ENCODE measurements at places on chromosomes 5 and 9. TPM values are rescaled to one million over a fixed set of nuclear protein-coding genes. Genes with fewer than 3 reads are reported as not detected.

DNA sequence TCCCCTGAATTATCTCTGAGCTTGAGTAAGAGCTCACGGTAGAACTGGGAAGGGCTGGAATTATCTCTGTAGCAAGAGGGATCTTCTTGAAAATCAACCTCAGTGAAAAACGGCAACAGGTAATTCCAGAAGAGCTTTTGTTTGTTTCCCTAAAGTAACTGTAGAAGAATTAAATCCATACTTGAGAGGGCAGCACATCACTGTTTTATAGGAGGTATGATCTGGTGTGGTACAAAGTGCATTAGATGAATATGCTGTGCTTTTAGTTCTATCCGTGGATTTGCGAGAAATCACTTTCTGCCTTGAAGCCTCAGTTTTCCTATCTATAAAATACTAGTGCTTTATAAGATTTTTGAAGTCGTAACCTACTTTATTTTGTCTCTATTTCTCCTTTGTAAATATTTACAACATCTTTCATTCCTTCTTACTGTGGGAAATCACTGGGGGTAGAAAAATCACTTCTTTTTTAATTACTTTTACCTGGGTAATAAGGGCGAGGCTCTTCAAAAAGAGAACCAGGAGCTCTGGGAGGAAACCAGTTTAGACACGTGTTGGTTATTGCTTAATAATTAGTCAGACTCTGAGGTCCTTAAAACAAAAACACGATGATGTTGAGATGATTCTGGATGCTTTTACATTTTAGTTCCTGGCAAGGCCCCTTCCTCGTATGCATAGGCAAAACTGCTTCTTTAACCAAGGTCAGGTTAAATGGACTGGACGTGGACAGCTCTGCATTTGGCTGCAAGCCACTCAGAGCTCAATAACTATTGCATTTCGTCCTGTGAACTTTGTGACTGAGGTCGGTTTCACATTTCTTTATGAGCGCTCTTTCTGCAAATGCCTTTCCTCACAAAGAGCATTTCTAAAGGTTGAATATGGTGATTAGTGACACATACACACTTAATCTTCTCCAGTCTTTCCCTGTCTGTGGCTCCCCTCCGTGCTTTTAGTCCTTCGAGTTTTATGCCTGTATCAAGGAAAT lies 376.1 kb downstream of the BRINP1 start:
- no peak overlapping the region for H3K4me3 ChIP-seq
- no peak for DNase-seq
- H3K27me3 ChIP-seq, result peaks cover 12% of the 10 kb centered on the region
- H3K27ac ChIP-seq, result no peak overlapping the region

- H3K4me3 ChIP-seq, result no peak overlapping the region
- H3K36me3 ChIP-seq, result no peaks in the 10 kb centered on the region
- DNase-seq, result no peak
These were observed 43.3 kb upstream of the CEP72 start for GRCh38 chr5:568809-569208.

GRCh38 chr9:28923351-28923750 lies 1350.1 kb upstream of the C9orf72 start:
- no peak for DNase-seq
- H3K4me1 ChIP-seq, result peaks cover 9% of the 10 kb centered on the region
- H3K4me3 ChIP-seq, result no peak overlapping the region
- H3K27ac ChIP-seq, result no peak overlapping the region
- H3K36me3 ChIP-seq, result no peaks in the 10 kb centered on the region

DNA sequence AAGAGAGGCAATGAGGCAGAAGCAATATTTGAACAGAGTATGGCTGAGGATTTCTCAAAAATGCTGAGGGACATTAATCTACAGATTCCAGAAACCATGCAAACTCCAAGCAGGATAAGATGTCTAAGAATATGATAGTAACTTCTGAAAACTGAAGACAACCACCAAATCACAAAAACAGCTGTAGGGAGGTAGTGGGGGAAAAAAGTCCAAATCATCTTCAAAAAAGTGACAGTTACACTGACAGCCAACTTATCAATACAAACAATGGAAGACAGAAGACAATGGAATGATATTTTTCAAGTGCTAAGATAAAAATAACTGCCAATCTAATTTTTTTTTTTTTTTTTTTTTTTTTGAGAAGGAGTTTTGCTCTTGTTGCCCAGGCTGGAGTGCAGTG lies 30.5 kb downstream of the CMYA5 start:
- peaks cover 11% of the 10 kb centered on the region for H3K36me3 ChIP-seq
- no peaks in the 10 kb centered on the region for H3K4me1 ChIP-seq
- no peak for DNase-seq
- H3K27ac ChIP-seq, result no peak overlapping the region
- no peak overlapping the region for H3K4me3 ChIP-seq

GRCh38 chr5:120093178-120093577 lies 370.9 kb upstream of the PRR16 start:
- H3K4me1 ChIP-seq, result peaks cover 17% of the 10 kb centered on the region
- no peaks in the 10 kb centered on the region for H3K27me3 ChIP-seq
- H3K27ac ChIP-seq, result no peak overlapping the region
- no peaks in the 10 kb centered on the region for H3K36me3 ChIP-seq
- H3K4me3 ChIP-seq, result no peak overlapping the region
- no peak for DNase-seq

DNA sequence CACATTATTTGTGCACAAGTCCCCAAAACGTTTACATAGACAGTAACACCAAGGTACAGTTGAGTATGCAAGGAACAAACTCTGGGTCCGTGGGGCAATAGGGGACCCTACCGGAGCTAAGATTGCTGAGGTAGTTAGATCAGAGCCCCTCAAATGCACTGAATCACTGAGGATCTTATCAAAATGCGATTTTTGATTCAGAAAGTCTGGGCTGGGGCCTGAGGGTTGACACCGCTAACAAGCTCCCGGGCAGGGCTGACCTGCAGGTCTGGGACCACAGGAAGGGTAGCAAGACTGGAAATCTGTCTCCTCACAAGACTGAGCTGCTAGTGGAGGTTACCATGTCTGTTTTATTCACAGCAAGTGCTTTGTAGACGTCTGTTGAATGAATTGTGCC lies 1.8 kb upstream of the IL3 start:
- H3K36me3 ChIP-seq, result no peaks in the 10 kb centered on the region
- peaks cover 3% of the 10 kb centered on the region for H3K27me3 ChIP-seq
- no peak overlapping the region for H3K4me3 ChIP-seq
- no peak for DNase-seq

DNA sequence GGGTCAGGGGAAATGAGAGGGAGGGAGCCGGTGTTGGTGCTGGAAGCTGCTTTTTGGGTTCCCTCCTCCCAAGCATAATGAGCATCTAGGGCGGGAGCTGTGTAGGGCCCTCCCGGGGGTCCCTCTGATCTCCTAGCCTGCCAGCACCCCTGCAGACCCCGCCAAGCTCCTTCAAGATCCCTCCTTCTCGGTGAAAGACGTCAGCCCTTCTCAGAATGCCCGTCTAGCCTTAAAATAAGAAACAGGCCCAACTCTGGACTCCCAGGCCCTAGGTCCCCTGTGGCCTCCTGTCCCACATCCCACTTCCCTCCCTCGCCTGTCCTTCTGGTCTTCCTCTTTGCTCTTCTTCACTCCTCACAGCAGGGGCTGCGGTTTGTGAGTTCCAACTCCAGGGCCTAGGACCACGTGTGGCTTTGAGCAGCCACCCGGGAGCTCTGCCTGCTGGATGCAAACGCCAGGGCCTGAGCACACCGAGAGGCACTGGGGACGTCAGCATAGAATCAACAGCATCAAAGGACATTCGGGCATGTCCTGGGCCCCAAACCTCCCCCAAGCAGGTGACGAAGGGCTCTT lies 8.8 kb upstream of the SCGB3A1 start:
- no peak for DNase-seq
- no peaks in the 10 kb centered on the region for H3K36me3 ChIP-seq

DNA sequence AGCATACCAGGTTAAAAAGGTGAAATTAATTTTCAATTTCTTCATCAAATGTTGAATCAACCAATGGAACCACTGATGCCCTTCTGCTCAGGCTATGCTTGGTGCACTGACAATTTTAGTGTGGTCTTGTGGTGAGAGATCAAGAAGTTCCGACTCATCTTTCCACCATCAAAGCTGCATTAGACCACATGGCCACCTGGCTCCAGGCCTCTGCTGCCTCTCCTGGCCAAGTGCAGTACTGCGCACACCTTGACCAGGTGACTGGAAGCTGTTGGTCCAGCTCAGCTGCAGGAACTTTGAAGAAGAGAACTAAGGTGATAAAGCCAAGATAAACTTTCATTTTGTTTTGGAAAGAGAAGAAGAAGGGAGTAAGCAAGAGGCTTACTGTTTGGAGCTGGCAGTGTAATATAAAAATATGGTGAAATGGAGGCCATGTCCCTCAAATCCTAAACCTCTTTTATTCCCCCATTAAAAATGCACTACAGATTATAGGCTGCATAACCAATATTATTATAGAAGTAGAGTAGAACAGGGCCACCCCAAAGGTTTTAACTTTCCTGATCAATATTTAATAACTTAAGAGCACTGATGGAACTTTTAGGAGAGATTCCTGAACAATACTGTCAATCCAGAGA lies 315.5 kb upstream of the C9orf72 start:
- no peaks in the 10 kb centered on the region for H3K36me3 ChIP-seq
- DNase-seq, result no peak
- H3K4me1 ChIP-seq, result peaks cover 5% of the 10 kb centered on the region
- H3K4me3 ChIP-seq, result no peak overlapping the region

GRCh38 chr9:131500939-131501541 lies 1.7 kb upstream of the POMT1 start:
- H3K27me3 ChIP-seq, result no peaks in the 10 kb centered on the region
- H3K4me1 ChIP-seq, result peaks cover 15% of the 10 kb centered on the region
- DNase-seq, result no peak
- H3K4me3 ChIP-seq, result peak overlapping the region; percentile 59

DNA sequence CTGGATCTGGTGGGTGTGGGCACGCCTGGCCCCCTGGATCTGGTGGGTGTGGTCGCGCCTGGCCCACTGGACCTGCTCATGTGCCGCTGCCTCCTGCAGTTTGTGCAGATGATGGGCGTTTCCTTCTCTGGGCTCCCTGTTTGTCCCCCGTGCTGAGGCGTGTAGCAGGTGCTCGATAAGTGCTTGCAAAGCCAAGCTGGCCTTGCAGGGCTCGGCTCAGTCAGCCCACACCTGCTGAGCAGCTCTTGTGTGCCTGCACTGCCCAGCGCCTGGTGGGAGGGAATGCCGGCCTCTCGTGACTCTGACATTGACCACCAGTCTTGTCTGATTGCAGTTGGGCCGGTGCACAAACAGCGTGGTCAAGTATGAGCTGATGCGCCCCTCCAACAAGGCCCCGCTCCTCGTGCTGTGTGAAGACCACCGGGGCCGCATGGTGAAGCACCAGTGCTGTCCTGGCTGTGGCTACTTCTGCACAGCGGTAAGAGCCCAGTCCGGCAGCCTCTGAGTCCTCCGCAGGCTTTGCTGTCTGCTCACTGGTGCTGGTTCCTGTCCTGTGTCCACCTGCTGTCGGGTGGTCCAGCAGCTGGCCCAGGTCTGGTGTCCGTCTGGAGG lies 102.7 kb upstream of the CACNA1B start:
- no peak for DNase-seq
- no peak overlapping the region for H3K27ac ChIP-seq
- H3K4me3 ChIP-seq, result no peak overlapping the region
- H3K36me3 ChIP-seq, result peaks cover 41% of the 10 kb centered on the region
- no peaks in the 10 kb centered on the region for H3K27me3 ChIP-seq
- no peaks in the 10 kb centered on the region for H3K4me1 ChIP-seq

DNA sequence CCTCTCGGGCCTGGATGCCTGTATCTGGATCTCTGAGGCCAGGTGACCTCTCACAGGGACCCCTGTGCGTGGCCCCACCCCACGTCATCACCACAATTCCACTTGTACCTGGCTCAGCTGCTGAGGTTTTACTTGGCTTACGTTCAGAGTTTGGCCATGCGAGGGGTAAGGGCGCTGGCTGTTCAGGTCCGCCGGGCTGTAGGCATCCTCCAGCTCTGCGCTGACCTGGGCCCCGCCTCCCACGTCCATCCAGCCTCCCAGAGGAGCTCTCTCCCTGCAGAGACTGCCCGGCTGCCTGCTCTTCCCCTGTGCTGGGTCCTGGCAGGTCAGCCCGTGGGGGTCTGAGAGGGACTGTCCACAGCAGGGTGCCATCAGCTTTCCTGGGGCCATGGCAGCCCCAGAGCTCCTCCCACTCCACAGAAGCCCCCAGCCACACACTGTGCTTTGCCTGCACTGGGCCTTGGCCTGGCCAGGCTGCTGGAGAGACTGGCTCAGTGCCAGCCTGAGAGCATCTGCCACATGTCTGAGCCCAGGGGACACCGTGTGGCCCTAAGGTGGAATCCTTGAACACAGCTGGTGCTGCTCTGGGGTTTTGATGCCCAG lies 43.6 kb downstream of the SLC6A3 start:
- H3K36me3 ChIP-seq, result no peaks in the 10 kb centered on the region
- DNase-seq, result no peak
- H3K4me3 ChIP-seq, result no peak overlapping the region
- H3K4me1 ChIP-seq, result no peaks in the 10 kb centered on the region
- no peak overlapping the region for H3K27ac ChIP-seq
- peaks cover 58% of the 10 kb centered on the region for H3K27me3 ChIP-seq

GRCh38 chr9:89843591-89843990 lies 238.8 kb downstream of the GADD45G start:
- no peaks in the 10 kb centered on the region for H3K36me3 ChIP-seq
- H3K27ac ChIP-seq, result no peak overlapping the region
- H3K27me3 ChIP-seq, result no peaks in the 10 kb centered on the region
- no peak overlapping the region for H3K4me3 ChIP-seq
- peaks cover 4% of the 10 kb centered on the region for H3K4me1 ChIP-seq
- DNase-seq, result no peak

- DNase-seq, result no peak
- no peaks in the 10 kb centered on the region for H3K36me3 ChIP-seq
These were observed 476.1 kb upstream of the ACO1 start for GRCh38 chr9:31908158-31908890.

DNA sequence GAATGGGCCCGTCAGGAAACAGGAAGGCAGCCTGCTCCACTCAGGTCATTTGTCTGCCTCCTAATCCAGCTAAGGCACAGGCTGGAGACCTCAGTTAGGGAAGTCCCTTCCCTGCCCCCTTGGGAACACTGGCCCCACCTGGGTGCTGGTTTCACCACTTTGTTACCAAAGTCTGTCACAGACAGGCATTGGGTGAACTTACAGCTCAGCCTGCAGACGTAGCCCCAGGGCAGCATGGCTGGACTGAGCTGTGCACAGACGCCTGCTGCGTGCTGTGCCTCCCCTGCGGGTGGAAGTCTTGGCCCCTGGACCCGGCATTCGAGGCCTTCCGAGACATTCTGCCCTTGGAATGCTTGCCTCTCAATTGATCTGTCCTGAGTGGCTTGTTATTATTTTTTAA lies 48.9 kb downstream of the TENT4A start:
- peaks cover 14% of the 10 kb centered on the region for H3K36me3 ChIP-seq
- no peak overlapping the region for H3K4me3 ChIP-seq
- H3K27ac ChIP-seq, result no peak overlapping the region
- no peaks in the 10 kb centered on the region for H3K27me3 ChIP-seq
- DNase-seq, result no peak
- H3K4me1 ChIP-seq, result no peaks in the 10 kb centered on the region

The ZNF454 gene
- 1.2 TPM for total RNA-seq

The LSM11 gene
- total RNA-seq, result 5.2 TPM

The NME5 gene
- total RNA-seq, result 2.4 TPM

The SERF1B gene
- total RNA-seq, result 43.2 TPM

The IQGAP2 gene
- 15.2 TPM for total RNA-seq

The GLRA1 gene
- not detected for total RNA-seq

The TENT4A gene
- 46.3 TPM for total RNA-seq

The BTNL8 gene
- not detected for total RNA-seq

The COL5A1 gene
- total RNA-seq, result 549 TPM

The GADD45G gene
- total RNA-seq, result 1.0 TPM

The ARSI gene
- 19.1 TPM for total RNA-seq

The SLC36A2 gene
- not detected for total RNA-seq

The PCDHB2 gene
- total RNA-seq, result 118 TPM

Measured in mesothelial cell of epicardium (in vitro differentiated cells).